Pulmonary artery endothelial cell (primary cell): ENCODE measurements at places on chromosomes 13 and 19. TPM values are rescaled to one million over a fixed set of nuclear protein-coding genes. Genes with fewer than 3 reads are reported as not detected.

The CLEC17A gene
- not detected in 2 replicates for total RNA-seq

The NCAN gene
- total RNA-seq = not detected in 2 replicates

The CAPN12 gene
- 0.20 TPM in 1 of 2 replicates, not detected in the other for total RNA-seq

- DNase-seq = no peak
These were observed 7.2 kb upstream of the ASPDH start for GRCh38 chr19:50520822-50521465.

The TMPRSS9 gene
- not detected in 2 replicates for total RNA-seq

The KIR2DL3 gene
- not detected in 2 replicates for total RNA-seq

DNA sequence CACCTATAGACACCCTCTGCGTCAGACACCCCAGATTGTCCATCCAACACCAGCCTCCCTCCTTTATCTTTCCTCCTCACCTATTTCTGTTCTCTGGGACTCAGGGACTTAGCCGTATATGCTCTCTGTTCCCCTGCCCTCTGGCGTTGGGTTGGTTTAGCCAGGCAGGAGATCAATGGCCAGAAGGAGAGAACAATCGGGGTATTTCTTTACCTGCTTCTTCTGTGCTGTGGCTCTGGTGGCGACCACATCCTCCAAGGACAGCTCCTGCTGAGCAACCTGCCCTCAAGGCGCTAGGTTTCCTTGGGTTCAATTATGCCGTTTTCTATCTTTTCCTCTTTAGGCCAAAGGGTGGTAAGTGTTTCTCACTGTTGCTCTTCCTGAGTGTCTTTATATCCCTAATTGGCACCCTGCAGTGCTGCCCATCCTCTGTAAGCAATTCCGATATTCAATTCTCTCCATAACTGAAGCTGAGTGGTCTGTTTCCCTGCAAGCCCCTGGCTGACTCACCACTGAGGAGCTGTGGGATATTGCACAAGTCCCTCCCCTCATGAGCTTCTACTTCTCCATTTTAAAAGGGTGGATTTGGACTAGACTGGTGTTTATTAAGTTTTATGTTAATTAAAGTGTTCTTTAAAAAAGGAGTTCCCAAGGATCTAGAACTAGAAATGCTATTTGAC is 63.7 kb upstream of the TMTC4 start:
- DNase-seq = no peak
